ENCODE measurements at places on chromosomes 3 and 15. TPM values are rescaled to one million over a fixed set of nuclear protein-coding genes. Genes with fewer than 3 reads are reported as not detected.

GRCh38 chr3:82145742-82146141 is 384.3 kb upstream of the GBE1 start:
- no peaks in the 10 kb centered on the region for H3K36me3 ChIP-seq
- DNase-seq, result no peak
- H3K27ac ChIP-seq, result no peak overlapping the region
- no peak overlapping the region for H3K4me3 ChIP-seq

Gene MKRN3
- 1.4 TPM for total RNA-seq

DNA sequence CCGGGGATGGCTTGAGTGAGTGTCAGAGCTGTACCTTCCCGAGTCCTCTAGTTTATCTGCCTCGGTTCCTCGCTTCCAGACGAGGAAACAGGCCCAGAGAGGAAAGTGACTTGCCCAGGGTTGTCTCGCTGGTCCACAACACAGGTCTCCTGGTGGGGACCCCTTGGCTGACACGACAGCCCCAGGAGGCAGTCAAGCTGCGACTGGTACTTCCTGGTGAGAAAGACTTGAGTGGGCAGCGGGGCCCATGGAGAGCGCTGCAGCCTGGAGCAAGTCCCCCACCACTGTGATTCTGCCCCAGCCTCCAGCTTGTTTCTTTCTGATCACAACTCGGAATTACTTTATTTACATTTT is 600 bp upstream of the CHRNA5 start:
- H3K27ac ChIP-seq, result peak overlapping the region; percentile 52
- DNase-seq, result no peak
- H3K4me3 ChIP-seq, result peak overlapping the region; percentile 79

DNA sequence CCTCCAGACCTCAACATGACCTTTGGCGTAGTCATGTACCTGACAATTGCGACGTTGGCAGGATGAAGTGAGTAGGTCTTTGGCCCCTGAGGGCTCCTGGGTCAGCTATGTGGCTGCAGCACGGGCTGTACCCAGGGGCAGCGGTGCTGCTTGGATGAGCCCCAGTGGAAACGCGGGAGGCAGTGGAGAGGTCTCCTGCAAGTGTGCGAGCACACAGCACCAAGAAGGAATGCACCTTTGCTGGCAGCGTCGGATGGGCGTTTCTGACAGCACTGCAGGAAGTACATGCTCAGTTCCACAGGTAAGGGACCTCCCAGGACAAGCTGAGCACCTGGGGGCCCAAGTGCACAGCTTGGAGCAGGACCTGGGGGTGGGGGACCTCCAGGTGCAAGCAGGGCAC is 67.4 kb upstream of the UNC13C start:
- H3K27ac ChIP-seq, result no peak overlapping the region
- DNase-seq, result no peak
- no peaks in the 10 kb centered on the region for H3K4me1 ChIP-seq
- no peaks in the 10 kb centered on the region for H3K36me3 ChIP-seq
- H3K27me3 ChIP-seq, result no peaks in the 10 kb centered on the region
- no peak overlapping the region for H3K4me3 ChIP-seq

DNA sequence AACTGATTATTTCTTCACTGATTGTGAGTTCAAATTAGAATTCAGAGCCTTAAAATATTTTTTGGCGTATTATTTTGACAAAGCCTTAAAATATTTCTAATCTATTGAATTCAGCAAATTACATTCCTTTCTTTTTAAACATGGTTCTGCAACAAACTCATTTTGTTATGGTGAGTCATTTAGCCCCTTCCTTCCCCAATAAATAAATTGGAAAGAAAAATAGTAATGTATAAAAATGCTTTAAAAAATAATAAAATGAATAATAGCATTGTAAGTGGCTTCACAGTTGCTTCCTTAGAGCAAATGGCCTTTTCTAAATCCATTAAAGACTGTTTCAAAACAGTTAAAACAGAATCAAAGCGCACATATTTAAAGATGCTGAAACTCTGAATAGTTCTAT is 12.1 kb downstream of the CSNK1G1 start:
- peaks cover 4% of the 10 kb centered on the region for H3K4me1 ChIP-seq
- H3K4me3 ChIP-seq, result no peak overlapping the region
- H3K36me3 ChIP-seq, result peaks cover 19% of the 10 kb centered on the region
- no peaks in the 10 kb centered on the region for H3K27me3 ChIP-seq

DNA sequence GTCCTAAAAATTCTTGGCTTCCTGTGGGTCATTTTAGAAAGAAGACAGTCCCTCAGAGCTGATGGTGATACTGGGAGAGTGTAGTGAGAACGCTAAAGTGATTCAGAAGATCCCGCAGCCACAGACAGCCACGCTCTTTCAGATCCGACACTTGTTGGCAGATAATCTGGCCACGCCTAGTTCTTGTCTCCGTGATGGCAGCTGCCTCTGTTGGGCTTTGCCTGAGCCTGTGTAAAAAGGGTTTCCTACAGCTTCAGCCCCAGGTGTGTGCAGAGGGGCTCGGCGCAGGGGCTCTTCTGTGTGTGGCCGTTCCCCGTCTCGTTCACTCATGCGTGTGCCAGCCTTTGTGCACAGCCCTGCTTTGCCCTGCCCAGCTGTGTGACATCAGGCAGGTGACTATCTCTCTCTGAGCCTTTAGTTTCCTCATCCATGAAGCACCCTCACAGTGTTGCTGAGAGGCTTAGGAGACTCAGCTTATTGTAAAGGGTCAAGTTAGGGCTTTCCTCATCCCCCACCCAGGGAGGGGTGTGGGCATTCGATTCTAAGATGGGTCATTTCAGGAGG is 6.3 kb downstream of the IRAK2 start:
- H3K36me3 ChIP-seq, result peaks cover 11% of the 10 kb centered on the region
- DNase-seq, result no peak
- H3K27ac ChIP-seq, result no peak overlapping the region
- H3K4me3 ChIP-seq, result no peak overlapping the region
- H3K27me3 ChIP-seq, result no peaks in the 10 kb centered on the region

Gene STRIT1
- not detected for total RNA-seq

Gene ZBTB47
- total RNA-seq, result 0.56 TPM

DNA sequence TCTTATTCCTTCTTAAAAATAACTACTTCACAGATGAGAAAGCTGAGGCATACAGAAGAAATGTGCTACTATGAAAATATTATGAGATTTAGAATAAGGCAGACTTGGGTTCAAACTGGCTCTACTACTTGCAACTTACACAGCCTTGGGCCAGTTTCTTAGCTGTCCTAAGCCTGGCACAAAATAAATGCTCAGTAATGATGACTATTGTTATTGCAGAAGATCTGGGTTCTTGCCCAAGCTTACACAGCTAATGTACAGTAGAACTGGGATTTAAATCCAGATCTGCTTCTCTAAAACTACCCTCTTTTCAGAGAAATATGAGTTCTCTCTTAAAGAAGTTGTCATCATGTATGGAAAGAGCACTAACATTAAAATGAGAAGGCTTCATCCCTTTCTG is 228.2 kb upstream of the TPRG1 start:
- DNase-seq, result no peak
- no peaks in the 10 kb centered on the region for H3K36me3 ChIP-seq
- H3K4me3 ChIP-seq, result no peak overlapping the region
- H3K27ac ChIP-seq, result no peak overlapping the region
- H3K27me3 ChIP-seq, result peaks cover 22% of the 10 kb centered on the region

- no peaks in the 10 kb centered on the region for H3K36me3 ChIP-seq
- H3K4me3 ChIP-seq, result no peak overlapping the region
- no peak for DNase-seq
- no peaks in the 10 kb centered on the region for H3K27me3 ChIP-seq
Observed at GRCh38 chr15:100439514-100439913, 89.2 kb downstream of the CERS3 start.

Gene PLA2G4E
- total RNA-seq, result not detected

DNA sequence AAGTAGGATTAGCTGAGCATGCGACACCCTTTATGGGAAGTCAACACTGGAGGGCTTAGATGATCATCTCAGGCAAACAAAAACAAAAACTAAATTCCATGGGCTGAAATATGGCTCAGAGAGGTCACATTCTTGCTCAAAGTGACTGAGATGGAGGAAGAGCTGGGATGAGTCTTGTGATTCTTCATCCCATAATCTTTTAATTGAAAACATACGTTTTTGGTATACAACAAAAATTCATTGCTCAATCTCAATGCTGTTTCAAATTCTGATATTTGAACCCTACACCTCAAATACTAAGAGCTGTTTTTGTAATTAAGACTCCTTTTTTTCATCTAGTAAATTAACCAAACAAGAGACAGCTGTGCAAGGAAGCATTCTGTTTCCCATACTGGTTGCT is 257.0 kb downstream of the NR1D2 start:
- H3K27ac ChIP-seq, result no peak overlapping the region
- no peaks in the 10 kb centered on the region for H3K36me3 ChIP-seq
- H3K4me3 ChIP-seq, result no peak overlapping the region
- peaks cover 19% of the 10 kb centered on the region for H3K27me3 ChIP-seq
- no peak for DNase-seq

GRCh38 chr15:70643106-70643782 is 120.1 kb downstream of the UACA start:
- peaks cover 58% of the 10 kb centered on the region for H3K27me3 ChIP-seq
- no peak overlapping the region for H3K4me3 ChIP-seq
- no peaks in the 10 kb centered on the region for H3K4me1 ChIP-seq
- H3K36me3 ChIP-seq, result no peaks in the 10 kb centered on the region
- no peak for DNase-seq

DNA sequence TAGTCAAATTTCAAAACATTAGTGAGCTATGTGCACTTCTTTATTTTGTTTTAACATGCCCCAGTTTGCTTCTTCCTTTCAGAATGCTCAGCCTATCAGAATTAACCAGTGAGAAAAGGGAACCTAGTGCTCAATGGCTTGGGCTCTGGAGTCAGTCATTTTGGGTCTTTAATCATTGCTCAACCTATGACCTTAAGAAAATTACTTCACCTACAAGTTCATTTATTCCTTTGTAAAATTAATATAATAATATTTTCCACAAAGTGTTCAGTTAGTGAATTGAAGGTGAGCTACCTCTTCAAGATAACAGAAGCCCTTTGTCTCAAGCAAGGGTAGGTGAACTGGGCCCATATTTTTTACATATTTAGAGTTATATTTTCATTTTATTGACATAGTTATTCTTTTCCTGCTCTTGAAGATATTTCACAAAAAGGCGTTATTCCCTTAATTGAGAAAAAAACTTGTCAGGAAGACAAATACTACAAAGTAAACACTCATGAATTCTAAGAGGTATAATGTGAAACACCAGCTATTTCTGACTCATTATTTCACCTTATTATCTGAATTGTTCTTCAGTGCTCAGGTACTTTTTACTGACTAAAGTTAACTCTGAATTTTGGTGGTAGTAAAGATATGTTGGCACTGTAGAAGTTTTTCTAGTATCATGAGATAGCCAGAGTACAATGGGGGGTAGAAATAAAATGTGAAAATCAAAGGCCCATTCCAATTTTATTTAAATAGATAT is 415.5 kb downstream of the NAALADL2 start:
- H3K36me3 ChIP-seq, result no peaks in the 10 kb centered on the region
- no peak overlapping the region for H3K27ac ChIP-seq
- H3K4me1 ChIP-seq, result no peaks in the 10 kb centered on the region
- no peak for DNase-seq
- no peaks in the 10 kb centered on the region for H3K27me3 ChIP-seq

GRCh38 chr3:151113343-151113742 is 27.9 kb downstream of the MED12L start:
- H3K36me3 ChIP-seq, result no peaks in the 10 kb centered on the region
- no peak for DNase-seq
- H3K4me3 ChIP-seq, result no peak overlapping the region
- no peak overlapping the region for H3K27ac ChIP-seq

- peaks cover 72% of the 10 kb centered on the region for H3K4me1 ChIP-seq
- no peak overlapping the region for H3K4me3 ChIP-seq
- no peak overlapping the region for H3K27ac ChIP-seq
- H3K36me3 ChIP-seq, result peaks cover 51% of the 10 kb centered on the region
Observed at GRCh38 chr3:152316318-152316717, 47.6 kb downstream of the MBNL1 start.

DNA sequence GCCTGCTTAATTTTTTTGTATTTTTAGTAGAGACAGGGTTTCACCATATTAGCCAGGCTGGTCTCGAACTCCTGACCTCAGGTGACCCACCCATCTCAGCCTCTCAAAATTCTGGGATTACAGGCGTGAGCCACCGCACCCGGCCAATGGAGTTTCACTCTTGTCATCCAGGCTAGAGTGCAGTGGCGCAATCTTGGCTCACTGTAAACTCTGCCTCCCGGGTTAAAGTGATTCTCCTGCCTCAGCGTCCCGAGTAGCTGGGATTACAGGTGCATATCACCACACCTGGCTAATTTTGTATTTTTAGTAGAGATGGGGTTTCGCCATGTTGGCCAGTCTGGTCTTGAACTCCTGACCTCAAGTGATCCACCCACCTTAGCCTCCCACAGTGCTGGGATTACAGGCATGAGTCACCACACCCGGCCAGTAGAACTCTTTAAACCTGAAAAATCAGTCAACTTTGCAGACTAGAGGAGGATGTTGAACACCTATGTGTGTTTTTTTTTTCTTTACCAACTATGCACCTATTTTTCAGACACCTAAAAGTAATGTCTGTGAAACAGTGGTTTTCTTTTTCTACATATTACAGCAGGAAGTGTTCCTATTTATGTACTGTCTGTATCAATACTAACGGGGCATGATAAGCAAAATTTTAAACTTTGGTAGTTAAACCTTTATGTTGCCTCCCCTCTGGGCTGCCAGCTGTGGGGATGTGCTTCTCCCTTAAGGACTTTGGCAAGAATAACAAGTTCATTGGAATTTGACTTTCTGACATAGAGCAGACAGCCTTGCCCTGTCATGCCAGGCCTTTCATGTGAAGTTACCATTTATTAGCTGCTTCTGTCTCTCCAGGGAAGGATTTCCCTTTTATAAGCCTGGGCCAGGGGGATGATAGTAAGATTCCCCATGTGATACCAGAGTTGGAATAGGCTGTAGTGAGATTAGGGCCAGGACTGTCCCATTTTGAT is 8.1 kb downstream of the ARIH2 start:
- H3K36me3 ChIP-seq, result peaks cover 57% of the 10 kb centered on the region
- H3K4me3 ChIP-seq, result peak overlapping the region; percentile 21
- H3K4me1 ChIP-seq, result peaks cover 62% of the 10 kb centered on the region
- no peak for DNase-seq
- H3K27ac ChIP-seq, result peak overlapping the region; percentile 79

DNA sequence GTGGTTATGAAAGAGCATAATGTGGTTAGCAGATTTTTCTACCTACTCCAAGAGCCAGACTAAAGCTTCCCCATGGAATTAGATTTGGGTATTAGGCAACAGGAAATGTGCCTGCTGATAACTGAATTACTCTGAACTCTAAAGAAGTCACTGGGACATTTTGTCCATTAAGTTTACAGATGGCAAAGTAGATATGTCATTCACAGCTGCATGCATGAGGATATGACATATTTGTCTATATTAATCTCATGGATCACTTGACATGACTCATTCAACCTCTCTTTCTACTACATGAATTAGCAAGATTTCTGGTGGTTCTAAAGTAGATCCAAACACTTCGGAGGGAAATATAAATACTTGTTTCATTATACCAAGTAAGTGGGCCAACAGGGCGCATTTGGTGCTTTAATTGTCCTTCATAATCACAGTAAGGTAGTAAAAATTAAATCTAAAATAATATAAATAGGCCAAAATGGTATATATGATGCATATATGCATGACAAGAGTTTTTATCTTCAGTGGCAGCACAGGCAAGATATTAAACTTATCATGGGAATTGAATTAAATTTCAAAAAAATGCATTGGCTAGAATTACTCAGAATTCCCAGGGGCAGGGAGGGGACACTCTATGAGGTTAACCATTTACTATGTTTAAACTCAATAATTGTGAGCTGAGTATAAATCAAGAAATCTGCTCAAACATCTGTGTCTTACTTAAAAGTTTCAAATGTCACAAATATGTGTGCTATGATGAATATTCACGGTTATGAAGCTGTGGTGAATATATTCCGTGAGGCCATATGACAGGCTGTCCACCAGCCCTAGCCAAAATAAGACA is 365.3 kb upstream of the KCNMB2 start:
- H3K36me3 ChIP-seq, result no peaks in the 10 kb centered on the region
- DNase-seq, result no peak
- H3K27ac ChIP-seq, result no peak overlapping the region

Measured in activated CD8-positive, alpha-beta memory T cell treated with anti-CD3 and anti-CD28 coated beads, Interleukin-2, amount 10 ng/mL, durations not matched to agents 7 days and 5 days (primary cell).